ENCODE measurements at places on chromosomes 11 and 22. TPM values are rescaled to one million over a fixed set of nuclear protein-coding genes. Genes with fewer than 3 reads are reported as not detected.

DNA sequence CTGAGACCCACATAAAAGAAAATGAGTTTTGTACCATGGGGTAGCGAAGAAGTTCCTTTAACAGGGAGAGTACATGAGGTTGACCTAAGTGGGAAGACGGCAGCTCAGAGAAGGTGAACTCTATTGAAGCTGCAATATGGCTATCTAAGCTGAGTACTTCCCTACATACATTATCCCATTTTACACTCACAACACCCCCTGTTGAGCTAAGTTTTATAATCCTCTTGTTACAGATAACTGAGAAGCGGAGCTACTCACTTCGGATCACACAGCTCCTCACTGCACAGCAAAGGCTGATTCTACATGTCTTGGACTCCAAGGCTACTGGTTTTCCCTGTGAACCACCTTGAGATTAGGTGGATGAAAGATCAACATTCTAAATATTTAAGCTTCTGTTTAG, 8.2 kb upstream of the PIWIL4 start:
- no peak overlapping the region for H3K27ac ChIP-seq
- peaks cover 2% of the 10 kb centered on the region for H3K4me1 ChIP-seq
- no peak for DNase-seq
- H3K4me3 ChIP-seq = no peak overlapping the region

GRCh38 chr11:36346562-36347383, 50.7 kb downstream of the PRR5L start:
- H3K36me3 ChIP-seq = no peaks in the 10 kb centered on the region
- H3K4me1 ChIP-seq = peaks cover 39% of the 10 kb centered on the region
- no peak overlapping the region for H3K4me3 ChIP-seq

DNA sequence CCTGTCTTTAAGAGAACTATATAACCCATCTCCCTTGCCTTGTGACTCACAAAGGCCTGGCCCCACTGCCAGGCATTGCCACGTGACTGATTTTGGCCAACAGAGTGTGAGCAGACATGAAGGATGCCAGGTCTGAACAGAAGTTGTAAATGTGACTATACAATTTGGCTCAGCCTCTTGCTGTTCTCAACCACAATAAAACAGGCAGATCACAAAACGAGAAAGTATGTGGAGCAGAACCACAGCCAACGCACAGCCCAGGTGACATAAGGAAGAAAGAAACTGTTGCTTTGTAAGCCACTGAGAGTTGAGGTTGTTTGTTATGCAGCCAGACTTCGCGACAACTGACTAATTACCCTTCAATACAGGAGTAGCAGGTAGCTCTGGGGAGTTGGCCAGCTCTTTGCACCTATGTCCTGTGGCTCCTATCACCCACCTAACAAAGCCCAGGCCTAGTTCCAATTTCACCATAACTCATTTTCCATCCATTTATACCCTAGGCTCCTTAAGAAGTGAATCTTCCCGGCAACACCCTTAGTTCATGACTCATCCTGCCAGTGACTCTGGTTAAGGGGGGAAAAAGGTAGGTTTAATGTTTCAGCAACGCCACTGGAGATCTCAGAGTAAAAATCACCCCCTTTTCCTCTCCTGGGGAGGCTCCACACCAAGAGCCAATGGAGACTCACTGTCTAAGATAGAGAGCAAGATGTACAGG, 53.7 kb downstream of the GALNT18 start:
- peaks cover 12% of the 10 kb centered on the region for H3K4me1 ChIP-seq
- no peak overlapping the region for H3K4me3 ChIP-seq
- no peaks in the 10 kb centered on the region for H3K36me3 ChIP-seq
- no peaks in the 10 kb centered on the region for H3K27me3 ChIP-seq

GRCh38 chr11:117345039-117345438, 17.4 kb downstream of the CEP164 start:
- peaks cover 16% of the 10 kb centered on the region for H3K36me3 ChIP-seq
- no peak overlapping the region for H3K27ac ChIP-seq
- peaks cover 2% of the 10 kb centered on the region for H3K4me1 ChIP-seq
- H3K4me3 ChIP-seq = no peak overlapping the region
- no peak for DNase-seq

GRCh38 chr22:31739795-31740201, 10.1 kb downstream of the PRR14L start:
- no peak overlapping the region for H3K4me3 ChIP-seq
- no peak overlapping the region for H3K27ac ChIP-seq
- no peaks in the 10 kb centered on the region for H3K27me3 ChIP-seq
- DNase-seq = no peak
- peaks cover 20% of the 10 kb centered on the region for H3K36me3 ChIP-seq
- H3K4me1 ChIP-seq = peaks cover 15% of the 10 kb centered on the region

- H3K27ac ChIP-seq = no peak overlapping the region
- no peak overlapping the region for H3K4me3 ChIP-seq
Observed at GRCh38 chr11:13721760-13722159, 53.3 kb downstream of the FAR1 start.

TYR gene
- total RNA-seq = not detected

DNA sequence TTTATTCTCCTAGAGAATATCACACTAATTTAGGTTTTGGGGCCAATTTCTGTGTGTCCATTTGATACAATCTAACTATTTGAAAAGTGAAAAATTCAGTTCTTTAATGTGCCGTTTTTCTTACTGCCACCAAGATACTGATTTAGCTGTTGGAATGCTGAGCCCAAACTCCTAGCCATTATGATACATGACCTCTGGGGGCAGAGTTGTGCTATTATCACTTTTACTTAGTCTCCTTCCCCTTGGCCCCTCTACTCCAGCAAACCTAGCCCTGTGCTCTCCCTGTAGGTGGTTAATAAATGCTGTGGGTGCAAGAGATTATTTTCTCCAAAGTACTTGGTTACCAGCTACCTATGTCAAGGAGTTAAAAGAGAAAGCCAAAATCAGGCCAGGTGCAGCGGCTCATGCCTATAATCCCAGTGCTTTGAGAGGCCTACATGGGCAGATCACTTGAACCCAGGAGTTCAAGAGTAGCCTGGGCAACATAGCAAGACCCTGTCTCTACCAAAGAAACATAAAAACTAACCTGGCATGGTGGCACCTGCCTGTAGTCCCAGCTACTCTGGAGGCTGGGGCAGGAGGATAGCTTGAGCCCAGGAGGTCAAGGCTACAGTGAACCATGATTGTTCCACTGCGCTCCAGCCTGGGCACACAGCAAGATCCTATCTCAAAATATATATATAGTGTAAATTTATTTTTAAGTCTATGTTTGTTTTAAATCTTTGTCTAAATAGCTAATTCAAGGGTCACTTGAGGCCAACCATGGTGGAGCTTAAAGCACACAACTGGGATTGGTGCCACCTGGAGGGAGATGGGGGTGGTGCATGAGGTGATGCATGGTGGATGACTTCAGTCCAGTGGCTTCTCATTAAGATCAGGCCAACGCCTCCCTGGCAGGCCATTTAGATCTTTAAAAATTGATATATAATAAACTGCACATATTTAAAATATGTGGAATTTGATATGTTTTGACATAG, 193.2 kb upstream of the PLET1 start:
- no peak overlapping the region for H3K4me3 ChIP-seq
- no peaks in the 10 kb centered on the region for H3K36me3 ChIP-seq
- no peaks in the 10 kb centered on the region for H3K4me1 ChIP-seq
- peaks cover 4% of the 10 kb centered on the region for H3K27me3 ChIP-seq

DNA sequence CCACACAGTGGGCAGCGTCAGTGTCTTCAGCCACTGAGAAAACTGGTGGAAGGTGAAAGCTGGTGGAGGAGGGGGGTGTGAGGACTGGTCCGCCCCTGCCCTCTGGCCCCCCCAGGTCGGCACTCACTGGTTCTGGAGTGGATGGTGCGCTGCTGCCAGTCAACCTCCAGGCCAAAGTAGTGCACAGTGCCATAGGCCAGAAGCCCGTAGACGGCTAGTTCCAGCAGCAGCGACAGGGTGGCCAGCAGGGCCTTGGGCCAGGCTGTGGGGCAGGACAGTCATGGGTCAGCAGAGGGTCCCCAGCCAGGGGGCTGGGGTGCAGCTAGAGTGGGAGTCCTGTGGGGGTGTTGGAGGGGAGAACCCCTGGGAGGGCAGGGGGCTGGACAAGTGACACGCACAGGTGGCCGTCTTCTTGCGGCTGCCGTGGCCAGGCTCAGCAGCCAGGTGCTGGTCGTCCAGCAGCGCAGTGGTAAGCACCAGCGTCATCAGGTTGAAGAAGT, 2.2 kb downstream of the LMF2 start:
- no peak overlapping the region for H3K4me3 ChIP-seq
- no peak overlapping the region for H3K27ac ChIP-seq
- peaks cover 7% of the 10 kb centered on the region for H3K4me1 ChIP-seq
- no peak for DNase-seq
- H3K27me3 ChIP-seq = no peaks in the 10 kb centered on the region
- peaks cover 7% of the 10 kb centered on the region for H3K36me3 ChIP-seq

SERHL2 gene
- 2.3 TPM for total RNA-seq

KRTAP5-2 gene
- total RNA-seq = not detected

- H3K27me3 ChIP-seq = no peaks in the 10 kb centered on the region
- no peak overlapping the region for H3K27ac ChIP-seq
- no peaks in the 10 kb centered on the region for H3K4me1 ChIP-seq
- H3K36me3 ChIP-seq = peaks cover 11% of the 10 kb centered on the region
- DNase-seq = no peak
Observed at GRCh38 chr22:29559853-29560252, 6.3 kb upstream of the THOC5 start.

GRCh38 chr11:103368145-103368544, 258.9 kb downstream of the DYNC2H1 start:
- H3K4me1 ChIP-seq = no peaks in the 10 kb centered on the region
- no peaks in the 10 kb centered on the region for H3K27me3 ChIP-seq
- no peak overlapping the region for H3K4me3 ChIP-seq
- no peak overlapping the region for H3K27ac ChIP-seq

DNA sequence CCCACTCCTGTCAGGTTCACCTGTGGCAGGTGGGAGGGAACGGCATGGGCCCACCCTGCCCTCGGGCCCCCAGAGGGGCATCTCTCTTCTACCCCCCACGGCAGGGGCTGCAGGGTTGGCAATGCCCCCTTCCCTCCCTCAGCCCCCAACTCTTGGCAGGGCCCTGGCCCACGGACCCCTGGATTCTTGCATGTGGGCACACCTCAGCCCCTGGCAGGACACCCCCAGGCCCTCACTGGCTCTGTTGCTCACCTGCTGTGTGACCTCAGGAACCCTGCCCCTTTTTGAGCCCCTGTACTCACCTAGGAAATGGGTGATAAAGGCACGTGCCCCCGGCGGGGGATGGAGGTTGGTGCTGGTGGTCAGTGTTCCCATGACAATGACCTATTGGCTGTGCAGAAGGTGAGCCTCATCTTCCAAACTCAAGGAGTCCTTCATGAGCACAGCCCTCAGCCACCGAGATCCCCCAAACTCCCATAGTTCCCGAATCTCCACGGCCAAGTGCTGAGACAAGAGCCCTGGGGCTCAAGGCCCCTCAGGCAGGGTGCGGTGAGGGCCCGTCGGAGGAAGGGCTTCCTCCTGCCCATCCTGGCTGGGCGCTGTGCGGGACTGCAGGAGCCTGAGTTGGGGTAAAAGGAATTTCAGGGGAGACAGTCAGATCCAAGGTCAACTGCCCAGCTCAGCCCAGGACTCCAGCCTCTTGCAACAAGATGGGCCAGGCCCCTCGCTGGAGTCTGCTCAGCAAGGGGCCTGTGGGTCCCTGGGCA, 198.2 kb downstream of the IGLL1 start:
- no peaks in the 10 kb centered on the region for H3K27me3 ChIP-seq
- no peak overlapping the region for H3K27ac ChIP-seq
- H3K4me1 ChIP-seq = no peaks in the 10 kb centered on the region
- H3K4me3 ChIP-seq = no peak overlapping the region
- no peak for DNase-seq

DNA sequence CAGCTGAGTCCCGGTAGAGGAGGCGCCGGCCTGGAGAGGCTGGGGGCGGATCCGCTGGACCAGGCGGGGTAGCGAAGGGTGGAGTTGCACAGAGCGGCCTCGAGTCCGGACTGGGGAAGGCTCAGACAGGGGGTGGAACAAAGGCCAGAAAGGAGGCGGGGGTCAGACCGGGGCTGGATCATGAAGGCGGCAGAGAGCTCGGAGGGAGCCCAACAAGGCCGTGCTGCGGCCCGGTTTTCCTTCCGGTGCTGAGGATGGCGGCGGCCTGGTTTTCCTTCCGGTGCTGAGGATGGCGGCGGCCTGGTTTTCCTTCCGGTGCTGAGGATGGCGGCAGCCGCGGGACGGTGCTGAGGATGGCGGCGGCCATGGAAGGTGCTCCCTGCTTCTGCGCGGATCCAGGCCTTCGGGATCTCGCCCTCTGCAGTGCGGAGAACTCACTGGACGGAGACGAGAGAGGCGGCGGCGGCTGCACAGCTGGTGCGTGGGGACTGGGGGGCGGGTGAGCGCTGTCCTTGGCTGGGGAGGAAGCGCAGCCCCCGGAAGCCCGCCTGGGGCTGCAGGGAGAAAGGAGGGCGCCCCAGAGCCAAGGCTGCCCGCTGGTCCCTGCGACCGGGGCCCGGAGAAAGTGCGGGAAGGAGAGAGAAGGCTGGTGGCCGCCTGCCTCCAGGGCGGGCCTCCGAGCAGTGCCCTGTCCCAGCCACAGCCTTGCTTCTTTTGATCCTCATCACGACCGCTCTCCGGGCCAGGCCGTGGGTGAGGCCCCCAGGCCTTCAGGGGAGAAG, 350.4 kb upstream of the B3GAT1 start:
- no peaks in the 10 kb centered on the region for H3K4me1 ChIP-seq
- peak overlapping the region; percentile 60 for H3K27ac ChIP-seq
- H3K27me3 ChIP-seq = peaks cover 4% of the 10 kb centered on the region
- no peaks in the 10 kb centered on the region for H3K36me3 ChIP-seq
- H3K4me3 ChIP-seq = peak overlapping the region; percentile 71

- peaks cover 27% of the 10 kb centered on the region for H3K4me1 ChIP-seq
- DNase-seq = no peak
- peaks cover 95% of the 10 kb centered on the region for H3K27me3 ChIP-seq
- H3K27ac ChIP-seq = peak overlapping the region; percentile 48
Observed at GRCh38 chr11:31824879-31825837, 14.0 kb upstream of the PAX6 start.

PNPLA5 gene
- not detected for total RNA-seq

DNA sequence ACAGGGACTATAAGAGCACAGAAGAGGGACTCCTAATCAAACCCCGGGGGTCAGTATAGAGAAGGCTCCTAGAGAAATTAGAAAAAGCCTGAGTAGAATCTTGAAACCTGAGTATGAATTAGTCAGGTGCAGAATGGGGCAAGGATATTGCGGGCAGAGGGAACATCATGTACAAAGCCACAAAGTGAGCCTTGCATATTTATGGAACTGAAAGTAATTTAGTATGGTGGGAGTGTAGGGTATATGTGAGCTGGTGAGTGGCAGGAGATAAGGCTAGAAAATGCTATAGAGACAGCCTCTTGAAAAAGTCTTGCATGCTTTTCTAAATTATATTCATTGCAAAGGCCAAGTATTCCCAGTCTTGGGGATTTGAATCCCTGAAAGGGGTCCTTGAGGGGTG, 93.7 kb downstream of the STIM1 start:
- H3K27ac ChIP-seq = peak overlapping the region; percentile 72
- H3K36me3 ChIP-seq = peaks cover 50% of the 10 kb centered on the region
- H3K4me3 ChIP-seq = no peak overlapping the region
- no peaks in the 10 kb centered on the region for H3K27me3 ChIP-seq
- H3K4me1 ChIP-seq = peaks cover 88% of the 10 kb centered on the region
- DNase-seq = peak; percentile 33

UBASH3B gene
- total RNA-seq = 30.6 TPM
